ENCODE measurements at places on chromosomes 16 and 17.

DNA sequence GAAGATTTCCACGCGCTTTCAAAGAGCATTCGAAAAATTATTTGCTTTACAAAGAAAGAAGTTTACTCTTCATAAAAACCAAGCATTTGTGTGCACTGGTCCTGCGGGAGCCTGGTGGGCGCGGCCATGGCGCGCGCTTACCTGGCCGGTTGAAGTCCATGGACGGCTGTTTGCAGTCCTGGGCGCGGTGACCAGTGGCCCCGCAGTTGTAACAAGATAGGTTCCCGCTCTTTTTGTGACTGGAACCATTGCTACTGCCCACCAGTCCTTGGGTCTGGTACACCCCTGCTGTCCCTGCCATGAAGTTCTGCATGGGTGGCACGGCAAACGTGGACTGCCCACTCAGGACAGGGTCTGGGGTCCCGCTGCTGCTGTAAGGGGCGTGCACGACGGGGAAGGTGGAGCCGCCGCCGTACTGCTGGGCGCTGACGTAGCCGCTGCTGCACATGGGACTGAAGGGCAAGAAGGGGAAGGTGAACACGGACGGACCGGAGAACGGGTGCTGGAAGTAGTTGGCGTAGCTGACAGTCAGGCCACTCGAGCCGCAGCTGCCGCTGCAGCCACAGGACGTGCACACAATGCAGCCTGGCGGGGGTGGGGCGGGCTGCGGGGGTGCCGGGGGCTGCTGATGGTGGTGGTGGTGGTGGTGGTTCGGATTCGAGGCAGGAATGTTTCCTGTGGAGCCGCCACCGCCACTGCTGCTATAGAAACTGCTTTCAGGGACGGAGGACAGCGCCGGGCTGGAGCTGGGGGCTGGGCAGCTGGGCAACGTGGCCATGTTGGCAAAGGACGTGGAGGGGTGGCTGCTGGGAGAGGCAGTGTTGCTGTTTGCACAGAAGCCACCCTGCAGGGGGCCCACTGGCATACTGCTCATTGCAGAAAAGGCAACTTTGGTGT is 19.5 kb downstream of the MAP1LC3B start:
- DNase-seq = no peak

DNA sequence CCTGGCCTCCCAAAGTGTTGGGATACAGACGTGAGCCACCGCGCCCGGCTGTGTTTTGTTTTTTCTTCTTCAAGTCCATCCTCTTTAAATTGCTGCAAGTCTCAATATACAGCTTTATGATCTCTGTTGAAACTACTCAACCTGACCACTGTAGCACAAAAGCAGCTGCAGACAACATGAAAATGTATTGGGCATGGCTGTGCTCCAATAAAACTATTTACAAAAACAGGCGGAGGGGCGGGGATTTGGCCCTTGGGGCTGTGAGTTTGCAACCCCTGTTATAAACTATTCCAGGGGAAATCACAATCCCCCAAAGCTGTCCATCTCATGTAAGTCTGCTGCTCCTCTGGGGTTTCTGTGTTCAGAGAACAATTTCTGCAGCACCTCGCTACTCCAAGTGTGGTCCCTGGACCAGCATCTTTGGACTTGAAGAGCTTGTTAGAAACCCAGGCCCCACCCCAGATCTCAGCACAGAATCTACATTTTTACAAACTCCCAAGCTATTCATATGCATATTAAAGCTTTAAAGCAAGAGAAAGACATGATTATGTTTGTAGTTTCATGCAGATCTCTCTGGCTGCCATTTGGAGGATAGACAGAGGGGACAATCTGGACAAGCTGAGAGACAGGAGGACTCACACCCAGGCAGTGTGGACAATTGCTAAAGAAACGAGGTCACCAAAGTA is 33.6 kb downstream of the TEKT5 start:
- DNase-seq = no peak

DNA sequence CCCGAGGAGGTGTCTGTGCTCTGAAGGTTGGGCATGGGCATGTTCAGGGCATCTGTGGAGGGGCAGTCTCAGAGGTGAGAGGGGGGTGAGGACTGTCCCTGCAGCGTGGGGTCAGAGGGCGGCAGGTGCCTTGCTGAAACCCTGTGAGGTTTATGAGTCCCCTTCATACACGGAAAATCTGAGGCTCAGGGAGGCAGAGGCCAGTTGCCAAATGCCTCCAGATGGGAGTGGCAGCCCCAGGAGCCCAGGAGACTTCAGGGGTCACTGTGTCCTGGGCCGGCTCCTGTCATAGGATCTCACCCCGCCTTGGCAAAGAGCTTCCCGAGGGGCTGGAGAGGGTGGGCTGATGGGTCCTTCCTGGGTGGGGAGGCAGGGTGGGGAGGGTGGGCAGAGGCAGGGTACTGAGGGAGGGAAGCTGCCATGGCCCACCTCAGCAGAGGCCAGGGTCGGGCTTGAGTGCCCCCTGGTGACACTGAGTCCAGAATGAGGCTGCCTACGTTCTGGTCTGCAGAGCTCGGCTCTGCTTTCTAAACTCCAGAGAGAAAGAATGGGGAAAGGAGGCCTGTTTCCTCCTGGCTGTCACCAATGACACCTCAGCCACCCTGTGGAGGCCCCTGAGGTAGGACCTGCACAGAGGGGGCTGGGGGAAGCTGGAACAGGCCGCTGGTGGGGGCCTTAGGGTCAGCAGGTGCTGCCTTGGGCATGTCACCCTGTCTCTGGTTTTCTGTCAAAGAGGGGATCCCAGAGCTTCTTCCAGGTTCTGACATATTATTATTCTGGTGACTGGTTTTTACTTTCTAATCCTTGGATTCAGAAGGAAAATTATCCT is 1.1 kb downstream of the LGALS9 start:
- no peak for DNase-seq

- DNase-seq = no peak
Observed at GRCh38 chr16:70565053-70565452, 41.4 kb downstream of the SF3B3 start.

GRCh38 chr17:65750166-65750565 is 188.7 kb upstream of the AXIN2 start:
- DNase-seq = no peak

DNA sequence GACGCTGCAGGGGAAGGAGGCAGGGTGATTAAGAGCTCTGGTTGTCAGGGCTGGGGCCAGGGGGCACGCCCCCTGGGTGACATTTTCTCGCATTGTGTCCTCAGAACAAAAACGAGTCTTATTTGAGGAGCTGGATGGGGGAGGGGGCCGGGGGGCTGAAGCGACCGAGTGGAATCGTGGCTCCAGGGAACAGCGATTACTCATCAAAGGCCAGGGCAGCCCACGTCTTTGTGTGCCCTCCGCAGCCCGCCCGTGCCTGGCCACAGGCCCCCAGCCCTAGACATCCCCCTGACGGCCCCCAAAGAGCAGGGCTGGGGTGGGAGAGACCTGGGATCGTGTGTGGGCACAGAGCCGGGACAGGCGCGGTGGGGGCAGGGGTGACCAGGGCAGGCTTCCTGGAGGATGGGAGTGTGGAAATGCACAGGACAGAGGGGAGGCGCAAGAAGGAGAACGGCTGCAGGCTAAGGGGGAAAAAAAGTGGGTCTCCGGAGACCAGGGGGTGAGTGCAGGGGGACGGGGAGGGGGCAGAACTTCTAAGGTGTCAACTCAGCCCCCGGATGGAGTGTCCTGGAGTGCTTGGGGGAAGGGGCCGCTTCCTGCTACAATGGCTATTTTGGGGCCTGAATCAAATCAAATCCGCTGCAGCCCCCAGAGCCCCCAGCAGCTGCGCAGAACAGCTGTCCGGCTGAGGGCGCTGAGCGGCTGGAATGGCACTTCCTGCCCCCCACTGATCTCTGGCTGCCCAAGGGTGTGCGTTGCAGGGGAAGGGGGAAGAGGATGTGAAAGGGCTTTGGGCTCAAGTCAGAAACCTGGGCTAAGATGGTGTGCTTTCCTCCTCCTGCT is 24.0 kb upstream of the PHB1 start:
- DNase-seq = no peak

DNA sequence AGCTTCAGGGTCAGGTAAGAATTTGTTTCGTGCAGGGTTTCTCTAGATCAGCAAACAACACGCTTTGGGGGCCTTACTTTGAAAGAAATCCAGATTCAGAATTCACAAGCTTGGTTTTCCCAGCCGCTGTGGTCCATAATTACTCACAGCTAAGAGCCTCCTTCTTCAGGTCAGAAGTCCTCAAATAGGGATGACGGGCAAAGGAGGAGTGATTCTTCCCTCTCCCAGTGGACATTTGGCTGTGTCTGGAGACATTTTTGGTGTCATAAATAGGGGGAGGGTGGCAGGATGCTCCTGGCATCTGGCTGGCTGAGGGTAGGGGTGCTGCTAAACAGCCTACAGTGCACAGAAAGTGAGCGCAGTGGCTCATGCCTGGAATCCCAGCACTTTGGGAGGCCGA is 48.6 kb upstream of the USP7 start:
- DNase-seq = no peak

DNA sequence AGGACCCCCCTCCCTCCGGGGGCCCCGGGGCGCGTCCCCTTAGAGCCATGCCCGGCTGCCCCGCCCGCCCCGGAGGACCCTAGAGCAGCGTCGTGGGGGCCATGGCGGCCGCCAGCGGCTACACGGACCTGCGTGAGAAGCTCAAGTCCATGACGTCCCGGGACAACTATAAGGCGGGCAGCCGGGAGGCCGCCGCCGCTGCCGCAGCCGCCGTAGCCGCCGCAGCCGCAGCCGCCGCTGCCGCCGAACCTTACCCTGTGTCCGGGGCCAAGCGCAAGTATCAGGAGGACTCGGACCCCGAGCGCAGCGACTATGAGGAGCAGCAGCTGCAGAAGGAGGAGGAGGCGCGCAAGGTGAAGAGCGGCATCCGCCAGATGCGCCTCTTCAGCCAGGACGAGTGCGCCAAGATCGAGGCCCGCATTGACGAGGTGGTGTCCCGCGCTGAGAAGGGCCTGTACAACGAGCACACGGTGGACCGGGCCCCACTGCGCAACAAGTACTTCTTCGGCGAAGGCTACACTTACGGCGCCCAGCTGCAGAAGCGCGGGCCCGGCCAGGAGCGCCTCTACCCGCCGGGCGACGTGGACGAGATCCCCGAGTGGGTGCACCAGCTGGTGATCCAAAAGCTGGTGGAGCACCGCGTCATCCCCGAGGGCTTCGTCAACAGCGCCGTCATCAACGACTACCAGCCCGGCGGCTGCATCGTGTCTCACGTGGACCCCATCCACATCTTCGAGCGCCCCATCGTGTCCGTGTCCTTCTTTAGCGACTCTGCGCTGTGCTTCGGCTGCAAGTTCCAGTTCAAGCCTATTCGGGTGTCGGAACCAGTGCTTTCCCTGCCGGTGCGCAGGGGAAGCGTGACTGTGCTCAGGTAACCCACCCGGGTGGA is 759 bp downstream of the ALKBH5 start:
- peak; percentile 58 for DNase-seq

- no peak for DNase-seq
Observed at GRCh38 chr16:68183046-68183445, 52.9 kb downstream of the ESRP2 start.

DNA sequence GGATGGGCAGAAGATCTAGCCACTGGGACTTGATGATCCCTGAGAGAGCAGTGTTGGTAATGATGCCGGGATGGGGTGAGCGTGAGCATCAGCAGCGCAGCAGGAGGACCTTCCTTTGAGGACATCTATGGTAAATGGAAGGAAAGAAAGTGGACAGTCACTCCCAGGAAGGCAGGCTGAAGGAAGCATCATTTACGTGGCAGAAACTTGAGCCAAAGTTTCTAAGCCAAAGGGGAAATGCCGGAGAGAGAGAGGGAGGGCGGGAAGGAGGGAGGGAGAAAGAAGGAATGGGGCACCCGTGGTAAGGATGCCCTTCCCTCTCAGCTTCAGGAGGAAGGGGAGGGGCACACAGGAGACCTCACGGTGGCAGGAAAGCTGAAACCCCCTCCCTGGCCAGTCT is 86.3 kb upstream of the CACNG5 start:
- no peak for DNase-seq

- no peak for DNase-seq
Observed at GRCh38 chr16:89268585-89268984, 51.1 kb downstream of the ZNF778 start.

- DNase-seq = no peak
Observed at GRCh38 chr17:54919425-54919824, 18.8 kb downstream of the TOM1L1 start.

DNA sequence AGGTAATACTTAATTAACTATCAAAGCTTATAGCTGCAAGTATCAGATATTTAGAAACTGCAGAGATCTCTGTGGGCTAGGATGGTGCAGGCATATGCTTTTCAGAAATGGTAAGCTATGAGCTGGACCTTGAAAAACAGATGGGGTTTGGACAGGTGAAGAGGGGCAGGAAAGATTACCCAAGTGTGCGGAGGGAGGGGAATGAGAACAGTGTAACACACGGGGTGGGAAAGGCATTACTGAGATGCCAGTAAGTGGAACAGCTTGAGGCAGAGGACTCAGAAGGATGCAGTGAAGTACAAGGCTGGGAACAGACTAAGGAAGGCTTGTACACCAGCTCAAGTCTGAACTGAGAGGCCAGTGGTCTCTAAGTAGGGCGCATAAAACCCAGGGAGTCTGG is 22.1 kb upstream of the EVPL start:
- DNase-seq = no peak

DNA sequence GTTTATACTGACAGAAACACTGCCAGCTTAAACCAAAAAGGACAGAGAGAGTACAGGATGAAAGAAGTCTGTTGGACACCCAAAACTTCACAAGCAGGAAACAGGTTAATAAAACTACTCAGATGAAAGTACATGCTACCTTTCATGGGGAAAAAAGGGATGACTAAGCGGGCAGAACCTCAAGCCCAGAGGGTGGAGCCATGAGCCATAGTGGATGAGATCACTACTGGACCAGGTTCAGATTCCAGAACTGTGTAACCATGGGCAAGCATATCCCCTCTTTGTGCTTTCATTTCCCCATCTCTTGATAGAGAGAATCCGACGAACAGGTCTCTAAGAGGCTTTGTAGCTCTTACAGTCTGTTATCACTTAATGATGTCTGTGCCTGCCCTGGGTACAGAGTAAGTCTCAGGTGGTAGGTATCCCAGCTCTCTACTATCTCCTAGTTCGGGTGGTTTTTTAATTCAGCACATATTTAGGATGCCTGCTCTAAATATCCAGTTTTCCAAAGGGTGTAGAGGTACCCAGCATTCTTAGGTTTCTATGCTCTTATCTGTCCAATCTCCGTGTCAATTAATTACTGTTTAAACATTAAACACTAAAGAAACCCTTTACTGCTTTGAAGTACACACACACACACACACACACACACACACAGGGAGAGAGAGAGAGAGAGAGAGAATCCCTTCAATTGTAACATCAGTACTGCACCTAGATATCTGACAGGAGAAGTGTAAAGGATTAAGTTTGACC is 206.7 kb downstream of the ZNF423 start:
- no peak for DNase-seq

DNA sequence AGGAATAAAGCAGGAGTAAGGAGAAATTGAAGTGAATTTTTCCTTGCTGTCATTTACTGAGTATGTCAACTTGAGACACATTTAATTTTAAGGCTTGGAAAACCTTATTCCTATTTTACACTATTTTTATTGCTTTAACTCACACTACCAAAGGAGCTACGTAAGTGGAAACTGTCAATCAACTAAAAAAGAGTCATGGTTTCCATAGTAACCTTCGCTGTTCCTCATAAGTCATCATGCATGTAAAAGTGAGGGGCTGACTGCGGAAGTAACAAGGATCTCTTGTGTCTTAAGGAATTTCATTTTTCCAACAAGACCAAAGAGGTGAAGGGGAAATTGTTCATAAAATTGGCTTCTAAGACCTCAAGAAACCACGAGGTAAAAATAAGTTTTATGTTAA is 516.2 kb upstream of the CA10 start:
- DNase-seq = no peak
